Stimulated activated CD8-positive, alpha-beta memory T cell treated with anti-CD3 and anti-CD28 coated beads, Interleukin-2, amount 100 ng/mL, for 1 hour (primary cell): ENCODE measurements at places on chromosomes 12 and 14.

DNA sequence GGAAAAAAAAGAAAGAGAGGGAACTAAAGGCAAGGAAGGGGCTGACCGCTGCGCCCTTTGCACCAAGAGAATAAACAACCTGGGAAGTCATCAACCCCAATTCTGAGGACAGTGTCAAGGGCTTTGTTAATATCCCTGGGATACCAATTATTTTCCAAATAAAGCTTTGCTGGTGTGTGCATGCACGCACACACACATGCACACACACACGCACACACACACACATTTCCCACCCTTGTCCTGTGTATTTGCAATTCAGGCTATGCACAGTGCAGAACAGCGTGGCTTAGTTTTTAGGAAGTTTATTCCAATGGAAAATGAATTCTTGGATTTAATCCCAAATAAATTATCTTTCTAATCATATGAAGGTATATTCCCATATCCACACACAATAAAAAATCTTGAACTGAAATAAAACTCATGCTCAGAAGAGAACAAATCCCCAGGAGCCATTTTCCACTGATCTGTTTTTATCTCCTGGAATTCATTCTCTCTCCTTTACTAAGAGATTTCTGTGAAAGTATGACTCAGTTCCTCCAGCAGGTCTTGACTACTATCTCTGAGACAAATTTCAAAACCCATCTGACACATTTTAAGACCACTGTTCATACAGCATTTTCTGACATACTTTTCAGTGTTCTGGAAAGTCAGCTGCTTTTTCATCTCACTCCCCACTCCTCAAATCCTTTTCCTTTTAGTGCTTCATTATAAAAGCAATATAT is 334.4 kb upstream of the ATP2B1 start:
- DNase-seq = no peak

DNA sequence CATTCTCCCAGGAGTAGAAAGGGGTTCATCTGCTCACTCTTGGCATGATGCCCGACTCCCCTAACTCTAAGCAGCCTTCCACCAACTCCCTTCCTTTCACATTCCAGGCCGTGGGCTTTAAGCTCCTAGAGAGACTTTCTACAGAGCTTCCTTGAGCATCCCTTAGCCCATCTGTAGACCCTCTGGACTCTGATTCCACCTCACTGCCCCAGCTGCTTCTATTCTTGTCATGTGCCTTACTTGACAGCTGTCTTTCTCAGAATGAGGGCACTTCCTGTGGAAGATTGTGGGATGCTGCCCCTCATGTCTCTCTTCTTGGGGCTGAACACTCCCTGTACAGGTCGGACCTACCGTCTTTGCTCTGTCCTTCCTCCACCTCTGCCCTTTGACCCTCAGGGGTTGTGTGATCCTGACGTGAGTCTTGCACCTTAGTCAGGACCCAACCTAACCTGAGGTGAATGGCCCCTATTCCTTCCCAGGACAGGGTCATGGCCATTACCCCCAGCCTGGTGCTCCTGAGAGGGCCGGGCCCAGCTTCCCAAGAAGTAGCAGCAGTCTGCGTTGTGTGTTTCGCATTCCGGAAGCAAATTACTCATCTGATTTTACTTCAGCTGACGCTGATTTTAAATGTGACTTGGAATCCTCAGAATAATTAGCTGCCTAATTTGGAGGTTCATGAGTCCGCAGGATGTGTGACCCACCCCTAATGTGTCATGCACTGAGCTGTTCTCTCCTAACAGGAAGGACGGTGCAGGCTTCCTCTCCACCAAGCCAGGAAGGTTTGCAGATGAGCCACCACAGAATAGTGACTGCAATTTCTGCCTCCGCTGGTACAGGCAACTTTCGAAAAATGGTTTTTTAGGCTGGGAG is 2.7 kb upstream of the GALNT6 start:
- DNase-seq = peak; percentile 34

DNA sequence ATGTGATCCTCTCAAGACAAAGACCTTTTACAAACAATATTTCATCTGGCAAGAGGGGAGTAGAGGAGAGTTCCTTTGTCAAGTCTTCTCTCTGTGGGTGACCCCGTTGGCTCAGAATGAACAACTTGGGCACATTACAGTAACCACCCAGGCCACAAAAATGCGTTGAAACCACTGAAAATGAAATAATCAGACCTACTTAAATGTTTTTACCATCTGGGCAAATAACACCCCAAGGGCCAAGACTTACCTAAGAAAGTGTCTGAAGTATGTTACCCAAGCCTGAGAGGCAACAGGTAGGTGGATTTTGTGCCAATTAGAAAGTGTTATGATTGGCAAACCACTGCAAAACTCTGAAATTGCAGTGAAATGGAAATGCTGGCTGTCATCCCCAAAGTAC is 1.3 kb downstream of the TC2N start:
- DNase-seq = no peak

DNA sequence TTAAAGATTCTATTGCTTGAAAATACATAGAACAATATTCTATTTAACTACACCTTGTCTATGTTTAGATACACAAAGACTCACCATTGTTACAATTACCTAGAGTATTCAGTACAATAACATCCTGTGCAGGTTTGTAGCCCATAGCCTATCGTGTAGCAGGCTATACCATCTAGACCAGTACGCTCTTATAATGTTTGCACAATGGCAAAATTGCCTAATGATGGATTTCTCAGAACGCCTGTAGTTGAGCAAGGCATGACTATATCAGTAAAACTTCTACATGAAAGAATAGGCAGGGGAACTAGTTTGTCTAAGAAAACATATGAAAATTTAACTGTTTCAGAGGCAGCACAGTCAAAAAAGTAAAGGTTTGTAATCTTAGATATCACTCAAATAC is 375.9 kb downstream of the DAD1 start:
- DNase-seq = no peak

DNA sequence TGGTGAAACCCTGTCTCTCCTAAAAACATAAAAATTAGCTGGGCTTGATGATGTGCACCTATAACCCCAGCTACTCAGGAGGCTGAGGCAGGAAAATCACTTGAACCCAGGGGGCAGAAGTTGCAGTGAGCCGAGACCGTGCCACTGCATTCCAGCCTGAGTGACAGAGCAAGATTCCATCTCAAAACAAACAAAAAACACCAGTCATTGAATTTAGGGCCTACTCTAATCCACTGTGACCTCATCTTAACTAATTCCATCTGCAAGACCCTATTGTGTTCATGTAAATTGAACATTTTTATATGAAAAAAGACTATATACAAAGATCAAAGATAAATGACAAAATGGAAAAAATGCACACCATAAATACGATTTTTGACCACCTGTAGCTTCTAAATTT is 17.8 kb downstream of the KCNMB4 start:
- DNase-seq = no peak

DNA sequence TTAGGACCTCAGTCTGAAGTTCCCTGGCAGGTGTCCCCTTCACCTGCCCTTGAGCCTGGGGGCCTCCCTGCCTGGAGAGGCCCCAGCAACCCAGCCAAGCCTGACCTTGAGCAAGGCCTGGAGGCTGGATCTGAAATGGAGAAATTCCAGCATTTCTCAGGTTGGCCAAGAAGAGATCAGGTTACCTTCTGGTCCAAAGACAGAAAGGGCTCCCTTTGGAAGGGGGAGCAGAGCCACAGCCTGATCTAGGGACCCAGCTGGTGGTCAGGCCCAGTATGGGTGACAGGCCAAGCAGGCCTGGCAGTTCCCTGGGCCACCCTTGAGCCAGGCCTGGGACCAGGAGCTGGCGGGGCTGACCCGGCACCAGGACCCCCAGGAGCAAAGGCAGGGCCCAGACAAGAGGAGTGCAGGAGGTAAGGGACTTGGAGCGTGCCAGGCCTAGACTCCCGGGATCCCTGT is 82.8 kb downstream of the TNFAIP2 start:
- no peak for DNase-seq

- DNase-seq = no peak
These were observed 160.4 kb downstream of the CACNA1C start for GRCh38 chr12:2212971-2213869.

DNA sequence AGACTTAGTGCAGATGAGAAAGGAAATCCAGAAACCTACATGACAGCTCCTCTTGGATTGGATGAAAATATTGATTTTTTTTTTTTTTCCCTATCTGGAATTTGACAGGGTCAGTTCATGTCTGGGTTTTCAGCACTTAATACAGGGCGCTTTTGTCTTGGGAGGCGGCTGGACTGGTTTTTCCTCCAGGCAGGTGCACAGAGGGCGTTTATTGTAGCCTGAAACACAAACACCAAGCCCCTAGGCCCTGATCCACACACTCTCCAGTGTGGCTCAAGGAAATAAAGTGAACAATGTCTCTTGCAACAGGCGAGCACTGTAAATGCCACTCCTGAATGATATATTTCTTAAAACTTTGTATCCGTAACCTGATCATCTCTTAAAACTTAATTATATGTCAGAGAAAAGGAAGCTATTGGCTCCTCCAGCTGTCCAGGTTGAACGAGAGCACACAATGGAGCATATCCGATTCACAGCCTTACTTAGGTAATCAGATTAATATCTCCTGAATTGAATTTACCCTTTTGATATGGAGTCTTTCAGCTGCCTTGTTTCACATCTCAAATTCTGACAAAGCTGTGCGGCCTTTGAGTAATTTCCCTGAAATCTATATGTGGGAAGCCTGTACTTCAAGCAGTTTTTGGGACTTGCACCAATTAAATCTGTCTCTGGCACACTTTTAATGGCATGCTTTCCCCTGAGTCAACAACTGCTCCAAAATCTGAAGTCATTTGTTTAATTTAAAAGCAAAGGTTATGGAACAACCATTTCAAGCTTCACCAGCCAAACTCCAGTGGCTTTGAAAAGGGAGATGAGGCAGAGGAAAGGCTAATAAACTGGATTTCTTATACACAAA is 485.7 kb downstream of the ZFP36L1 start:
- DNase-seq = no peak

GRCh38 chr12:108112832-108113556 is 16.1 kb upstream of the WSCD2 start:
- DNase-seq = no peak

GRCh38 chr14:64952598-64953309 is 10.2 kb upstream of the GPX2 start:
- no peak for DNase-seq

GRCh38 chr12:93404961-93405849 is 27.5 kb downstream of the NUDT4 start:
- no peak for DNase-seq

- DNase-seq = no peak
These were observed 52.1 kb downstream of the SLC15A4 start for GRCh38 chr12:128771681-128772080.

DNA sequence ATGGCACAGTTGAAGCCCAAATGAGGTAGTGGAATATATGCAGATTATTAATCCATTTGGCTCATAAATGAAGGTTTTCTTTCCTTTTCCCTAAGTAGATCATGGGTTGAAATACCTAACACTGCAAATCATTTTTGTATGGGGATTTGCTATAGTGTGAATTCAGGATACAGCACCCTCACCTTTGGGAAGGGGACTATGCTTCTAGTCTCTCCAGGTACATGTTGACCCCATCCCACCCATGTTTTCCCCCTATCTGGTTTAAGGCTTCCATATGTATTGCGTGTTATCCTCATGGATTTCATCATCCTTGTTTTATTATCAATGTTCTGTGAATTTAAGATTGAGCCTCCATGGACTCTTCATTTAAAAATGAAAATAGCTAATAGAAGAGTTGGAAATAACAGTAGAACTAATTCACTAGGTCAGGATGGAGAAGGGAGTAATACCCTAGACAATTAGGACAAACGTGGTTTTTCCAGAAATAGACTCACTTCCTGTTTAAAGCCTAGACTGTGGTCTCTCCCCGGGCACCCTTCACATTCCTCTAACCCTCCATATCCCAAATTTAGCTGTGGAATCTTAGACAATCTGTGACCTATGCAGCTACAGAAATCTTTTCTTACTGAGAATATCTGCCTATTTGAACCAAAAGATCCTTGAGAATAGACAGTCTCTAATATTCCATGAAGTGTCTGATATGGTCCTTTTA is 56.5 kb downstream of the DAD1 start:
- DNase-seq = no peak

GRCh38 chr12:96256672-96257361 is 62.6 kb downstream of the ELK3 start:
- no peak for DNase-seq

DNA sequence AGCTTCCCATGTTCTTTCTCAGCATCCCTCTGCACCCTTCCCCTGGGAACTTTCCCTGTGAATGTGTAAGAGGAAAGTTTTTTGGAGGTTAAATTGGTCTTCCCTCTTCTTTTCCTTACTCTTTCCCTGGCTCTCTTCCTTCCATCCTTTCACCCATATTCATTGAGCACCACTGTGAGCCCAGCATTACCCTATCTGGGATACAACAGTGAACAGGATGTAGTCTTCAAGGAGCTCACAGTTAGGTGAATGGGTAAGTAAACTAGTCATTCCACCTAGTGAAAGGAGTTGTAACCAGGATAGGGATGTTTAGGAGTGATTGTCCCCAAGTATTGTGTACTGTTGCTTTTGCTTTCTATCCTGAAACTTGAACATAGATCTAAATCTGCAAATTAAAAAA is 123.8 kb downstream of the MYRFL start:
- DNase-seq = no peak

DNA sequence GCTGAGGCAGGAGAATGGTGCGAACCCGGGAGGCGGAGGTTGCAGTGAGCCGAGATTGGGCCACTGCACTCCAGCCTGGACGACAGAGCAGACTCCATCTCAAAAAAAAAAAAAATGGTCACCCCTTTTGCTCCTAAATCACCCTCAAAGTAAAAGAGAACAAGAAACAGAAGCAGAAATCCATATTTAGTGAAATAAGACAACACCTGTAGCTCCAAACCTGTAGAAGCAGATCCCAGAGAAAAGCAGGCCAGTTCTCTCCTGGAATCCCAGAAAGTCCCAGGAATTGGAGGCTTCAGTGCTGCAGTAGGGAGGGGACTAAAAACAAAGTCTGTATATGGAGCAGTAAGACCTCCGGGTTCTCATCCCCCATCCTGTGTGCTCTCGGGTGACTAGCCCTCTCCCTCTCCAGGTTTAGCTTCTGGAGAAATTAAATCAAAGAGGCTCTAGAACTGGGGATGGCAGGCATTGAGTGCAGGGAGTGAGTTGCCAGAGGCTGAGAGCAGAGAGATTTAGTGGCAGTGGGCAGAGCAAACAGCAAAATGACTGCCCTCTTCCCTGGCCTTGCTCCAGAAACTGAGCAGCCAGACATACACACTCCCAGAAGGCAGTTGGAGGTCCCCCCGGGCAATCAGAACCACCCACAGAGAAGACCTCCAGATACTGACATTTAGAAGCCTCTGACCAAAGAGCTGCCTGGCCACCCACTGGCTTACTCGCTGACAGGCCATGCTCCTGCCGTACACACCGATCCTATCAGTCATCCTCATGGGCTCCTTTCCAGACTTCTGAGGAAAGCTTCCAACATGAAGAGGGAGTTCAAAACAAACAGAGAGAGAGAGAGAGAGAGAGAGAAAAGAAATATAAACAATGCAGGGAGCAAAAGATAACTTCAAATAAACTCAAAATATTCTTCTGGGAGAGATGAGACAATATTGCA is 6.3 kb upstream of the MLXIP start:
- DNase-seq = no peak
